ENCODE measurements at places on chromosomes 1 and 21.

DNA sequence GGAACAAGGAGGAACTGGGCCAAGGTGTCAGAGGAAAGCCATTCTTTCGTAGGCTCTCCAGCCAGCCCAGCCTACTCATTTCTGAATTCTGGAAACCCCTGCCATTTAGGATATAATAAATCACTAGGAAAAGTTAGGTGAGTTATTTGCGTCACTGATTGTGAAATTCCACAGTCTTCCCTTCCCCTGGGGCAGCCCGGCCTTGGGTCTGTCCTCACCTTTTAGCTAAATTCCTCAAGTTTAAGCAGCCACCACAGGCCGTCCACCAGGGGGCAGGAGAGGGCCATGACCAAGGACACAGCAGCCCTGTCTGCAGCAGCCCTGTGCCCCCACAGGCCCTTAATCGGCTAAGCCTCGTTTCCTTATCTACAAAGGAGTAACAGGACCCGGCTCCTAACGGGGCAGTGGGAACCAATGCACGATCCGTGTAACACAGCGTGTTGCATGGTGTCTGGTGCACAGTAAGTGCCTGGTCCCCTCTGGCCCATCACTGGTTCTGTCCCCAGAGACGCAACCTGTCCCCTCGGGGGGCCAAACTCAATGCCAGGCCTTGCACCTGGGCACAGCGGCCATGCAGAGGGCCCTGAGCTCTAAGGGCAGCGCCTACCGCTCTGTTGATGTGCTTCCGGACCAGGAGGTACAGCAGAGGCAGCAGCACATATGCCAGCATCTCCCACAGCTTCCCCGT lies 18.1 kb downstream of the GPR157 start:
- DNase-seq = peak; percentile 70

DNA sequence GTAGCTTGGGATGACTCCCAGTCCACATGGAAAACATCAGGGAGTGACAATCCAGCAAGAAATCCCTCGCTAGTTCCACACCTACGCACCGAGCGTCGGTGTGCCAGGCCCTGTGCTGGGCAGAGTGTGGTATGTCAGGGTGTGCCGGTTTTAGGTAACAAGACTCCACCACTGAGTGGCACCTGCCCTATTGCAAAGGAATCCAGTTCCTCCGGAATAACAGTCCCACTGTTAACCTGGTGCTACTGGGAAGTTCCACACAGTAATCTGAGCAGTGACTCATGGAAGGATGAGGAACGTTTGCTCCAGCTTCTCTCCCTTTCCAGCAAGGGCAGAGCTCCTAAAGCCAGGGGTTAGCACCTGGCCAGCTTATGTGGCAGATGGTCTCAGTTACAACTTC lies 14.3 kb downstream of the RNF207 start:
- no peak for DNase-seq

DNA sequence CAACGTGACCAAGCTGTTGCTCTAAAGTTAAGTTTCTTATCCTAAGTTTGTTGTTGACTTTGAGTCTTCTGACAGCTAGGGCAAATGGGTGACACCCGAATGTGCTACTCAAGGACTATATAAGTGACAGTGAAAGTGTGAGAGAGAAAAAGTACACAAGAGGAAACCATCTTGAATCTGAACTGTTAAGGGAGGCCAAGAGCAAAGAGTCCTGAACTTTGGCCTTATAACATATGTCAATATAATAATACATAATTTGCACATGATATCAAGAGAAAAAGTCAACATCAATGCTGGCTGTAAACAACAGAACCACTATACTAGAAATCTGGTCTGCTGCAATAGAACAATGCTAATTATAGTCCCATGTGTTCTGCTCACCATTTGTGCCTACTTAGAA lies 29.5 kb downstream of the SYNJ1 start:
- DNase-seq = no peak

- DNase-seq = no peak
Measured at GRCh38 chr1:109392037-109392787, 5.5 kb downstream of the SORT1 start.

DNA sequence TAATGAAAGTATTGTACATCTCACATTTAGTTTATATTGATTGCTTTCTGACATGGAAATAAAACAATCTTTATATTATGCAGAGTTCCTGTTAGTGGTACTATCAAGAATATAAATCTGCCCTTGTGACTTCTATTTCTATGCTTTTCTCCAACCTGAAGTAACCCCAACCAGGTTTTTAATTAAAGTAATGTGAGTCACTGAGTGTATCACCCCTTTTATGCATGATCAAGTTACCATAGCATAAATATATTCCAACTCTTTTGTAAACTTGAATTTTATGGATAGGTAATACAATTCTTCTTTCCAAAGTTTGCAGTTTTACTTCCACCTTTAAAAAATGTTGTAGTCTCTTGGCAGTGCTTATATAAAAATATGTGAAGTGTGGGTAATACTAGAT lies 532.3 kb downstream of the USP25 start:
- no peak for DNase-seq

All from anterior cingulate cortex (tissue), 58 donors.